Activated CD4-positive, alpha-beta T cell treated with anti-CD3 and anti-CD28 coated beads, Interleukin-2, amount 50 U/mL, for 1 hour (primary cell): ENCODE measurements at places on chromosomes 11 and 22.

DNA sequence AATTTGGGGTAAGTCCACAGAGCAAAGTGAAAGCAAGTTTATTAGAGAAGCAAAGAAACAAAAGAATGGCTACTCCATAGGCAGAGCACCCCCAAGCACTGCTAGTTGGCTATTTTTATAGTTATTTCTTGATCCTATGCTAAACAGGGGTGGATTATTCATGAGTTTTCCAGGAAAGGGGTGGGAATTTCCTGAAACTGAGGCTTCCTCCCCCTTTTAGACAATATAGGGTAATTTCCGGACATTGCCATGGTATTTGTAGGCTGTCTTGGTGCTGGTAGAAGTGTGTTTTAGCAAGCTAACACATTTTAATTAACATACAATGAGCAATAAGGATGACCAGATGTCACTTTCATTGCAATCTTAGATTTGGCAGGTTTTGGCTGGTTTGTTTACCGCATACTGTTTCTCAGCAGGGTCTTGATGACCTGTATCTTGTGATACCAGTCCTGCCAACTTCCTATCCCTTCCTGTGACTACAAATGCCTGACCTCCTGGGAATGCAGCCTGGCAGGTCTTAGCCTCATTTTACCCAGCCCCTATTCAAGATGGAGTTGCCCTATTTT, 937 bp upstream of the C1QTNF6 start:
- DNase-seq = no peak

- no peak for DNase-seq
Measured at GRCh38 chr22:33850724-33851123, 69.6 kb downstream of the LARGE1 start.

- no peak for DNase-seq
Measured at GRCh38 chr11:47171061-47171838, 5.4 kb downstream of the ARFGAP2 start.

- DNase-seq = no peak
Measured at GRCh38 chr22:44882226-44882905, 127.4 kb downstream of the PHF21B start.

GRCh38 chr11:9626496-9627394, 37.1 kb upstream of the SWAP70 start:
- no peak for DNase-seq

DNA sequence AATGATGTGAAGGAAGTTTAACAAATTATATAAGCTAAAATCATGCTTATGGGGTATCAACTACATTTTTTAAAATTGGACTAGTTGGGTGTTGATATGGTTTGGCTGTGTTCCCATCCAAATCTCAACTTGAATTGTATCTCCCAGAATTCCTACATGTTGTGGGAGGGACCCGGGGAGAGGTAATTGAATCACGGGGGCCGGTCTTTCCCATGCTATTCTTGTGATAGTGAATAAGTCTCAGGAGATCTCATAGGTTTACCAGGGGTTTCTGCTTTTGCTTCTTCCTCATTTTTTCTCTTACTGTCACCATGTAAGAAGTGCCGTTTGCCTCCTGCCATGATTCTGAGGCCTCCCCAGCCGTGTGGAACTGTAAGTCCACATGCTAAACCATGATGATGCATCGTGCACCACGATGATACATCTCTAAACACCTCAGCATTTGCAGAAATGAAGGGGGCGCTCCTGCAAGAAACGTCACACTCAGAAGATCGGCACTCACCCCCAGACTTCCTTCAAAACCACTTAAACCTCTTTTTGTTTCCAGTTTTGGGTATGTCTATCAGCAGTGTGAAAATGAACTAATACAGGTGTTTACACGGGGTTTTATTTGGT, 340.0 kb downstream of the SHANK2 start:
- DNase-seq = no peak

DNA sequence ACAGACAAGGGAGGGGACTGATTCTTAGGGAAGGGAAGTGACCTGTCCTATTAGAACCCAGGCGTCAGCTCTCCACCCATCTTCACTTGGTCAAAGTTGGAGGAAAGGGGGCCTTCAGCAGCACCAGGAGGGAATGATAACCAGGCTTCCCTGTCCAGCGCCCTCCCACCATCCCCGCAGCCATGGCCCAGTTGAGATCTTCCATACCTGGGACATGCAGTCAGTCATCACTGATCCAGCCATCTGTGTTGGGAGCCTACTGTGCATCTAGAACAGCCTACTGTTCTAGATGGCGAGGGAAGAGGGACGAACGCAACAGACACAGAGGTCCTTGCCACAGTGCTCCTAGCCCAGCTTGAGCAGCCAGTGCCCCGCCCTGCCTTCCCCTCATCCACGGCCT, 40.6 kb downstream of the PDGFB start:
- DNase-seq = no peak

DNA sequence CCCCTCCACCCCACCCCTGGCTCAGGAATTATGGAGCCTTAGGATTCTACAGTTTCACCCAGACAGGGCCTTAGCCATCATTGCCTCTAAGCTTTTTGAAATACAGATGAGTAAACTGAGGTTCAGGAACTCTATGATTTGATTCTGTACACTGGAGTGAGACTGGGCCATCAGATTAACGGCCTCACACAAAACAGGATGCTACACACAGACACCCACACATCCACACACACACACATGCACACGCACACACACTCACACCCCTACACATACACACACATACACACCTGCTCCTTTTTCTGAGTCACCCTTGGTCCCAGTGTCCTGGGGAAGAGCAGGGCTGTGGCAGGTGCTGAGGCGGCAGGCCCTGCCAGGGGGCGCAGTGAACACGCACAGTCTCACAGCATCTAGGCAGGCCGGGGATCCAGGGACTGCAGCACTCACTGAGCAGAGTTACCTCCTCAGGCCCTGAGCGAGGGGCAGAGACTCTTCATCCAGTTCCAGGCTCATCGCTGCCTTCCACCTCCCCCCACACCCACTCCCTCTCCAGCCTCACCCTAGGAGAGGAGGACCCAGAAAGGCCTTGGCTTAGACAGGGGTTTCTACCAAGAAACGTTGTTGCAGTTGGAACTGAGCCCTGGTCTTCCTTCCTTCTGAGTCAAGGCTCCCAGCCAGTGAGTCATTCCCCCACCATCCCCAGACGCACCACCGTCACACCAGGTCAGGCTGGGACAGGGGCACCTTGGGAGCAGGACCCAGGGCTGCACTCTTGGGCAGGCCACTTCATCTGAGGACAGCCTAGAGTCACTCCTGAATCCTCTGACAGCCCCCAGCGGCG, 89.8 kb upstream of the PARVA start:
- DNase-seq = no peak

- no peak for DNase-seq
Measured at GRCh38 chr11:122209619-122210366, 93.8 kb upstream of the BLID start.

DNA sequence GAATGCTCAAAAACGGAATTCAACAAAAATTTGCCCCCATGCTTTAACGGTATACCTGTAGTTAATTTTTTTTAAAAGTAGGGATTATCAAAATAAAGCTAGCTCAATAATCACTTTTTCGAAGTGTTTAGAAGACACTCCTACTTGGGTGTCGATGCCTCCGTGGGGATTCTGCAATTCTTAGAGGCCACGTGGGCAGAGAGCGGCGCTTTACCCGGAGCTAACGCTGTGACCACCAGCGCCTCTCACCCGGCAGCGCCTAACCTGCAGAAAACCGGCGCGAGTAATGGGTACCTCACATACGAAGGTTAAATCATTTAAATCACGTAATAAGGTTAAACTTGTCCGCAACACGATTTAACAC, 583 bp downstream of the TAF1D start:
- DNase-seq = peak; percentile 59

- no peak for DNase-seq
Measured at GRCh38 chr22:20257212-20258020, 10.7 kb downstream of the RTN4R start.

- no peak for DNase-seq
Measured at GRCh38 chr11:33334627-33335026, 77.4 kb downstream of the HIPK3 start.

DNA sequence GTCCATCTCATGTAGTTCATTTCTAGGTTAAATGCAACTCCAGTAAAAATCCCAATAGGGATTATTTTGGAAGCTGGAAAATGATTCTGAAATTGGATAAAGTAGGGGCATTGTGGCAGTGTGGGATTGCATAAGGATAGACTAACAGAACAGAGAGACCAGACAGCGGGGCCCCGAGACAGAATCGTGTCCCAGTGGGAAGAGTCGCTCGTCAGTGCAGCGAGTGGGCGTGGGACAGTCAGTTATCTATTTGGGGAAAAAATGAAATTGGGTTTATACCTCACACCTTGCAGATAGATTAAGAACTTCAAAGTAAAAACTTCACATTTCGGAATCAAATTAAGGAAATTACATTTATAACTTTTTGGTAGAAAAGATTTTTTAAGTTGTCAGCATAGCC, 10.6 kb downstream of the SART1 start:
- DNase-seq = no peak

- DNase-seq = no peak
Measured at GRCh38 chr11:60307507-60308195, 19.4 kb upstream of the MS4A6E start.

DNA sequence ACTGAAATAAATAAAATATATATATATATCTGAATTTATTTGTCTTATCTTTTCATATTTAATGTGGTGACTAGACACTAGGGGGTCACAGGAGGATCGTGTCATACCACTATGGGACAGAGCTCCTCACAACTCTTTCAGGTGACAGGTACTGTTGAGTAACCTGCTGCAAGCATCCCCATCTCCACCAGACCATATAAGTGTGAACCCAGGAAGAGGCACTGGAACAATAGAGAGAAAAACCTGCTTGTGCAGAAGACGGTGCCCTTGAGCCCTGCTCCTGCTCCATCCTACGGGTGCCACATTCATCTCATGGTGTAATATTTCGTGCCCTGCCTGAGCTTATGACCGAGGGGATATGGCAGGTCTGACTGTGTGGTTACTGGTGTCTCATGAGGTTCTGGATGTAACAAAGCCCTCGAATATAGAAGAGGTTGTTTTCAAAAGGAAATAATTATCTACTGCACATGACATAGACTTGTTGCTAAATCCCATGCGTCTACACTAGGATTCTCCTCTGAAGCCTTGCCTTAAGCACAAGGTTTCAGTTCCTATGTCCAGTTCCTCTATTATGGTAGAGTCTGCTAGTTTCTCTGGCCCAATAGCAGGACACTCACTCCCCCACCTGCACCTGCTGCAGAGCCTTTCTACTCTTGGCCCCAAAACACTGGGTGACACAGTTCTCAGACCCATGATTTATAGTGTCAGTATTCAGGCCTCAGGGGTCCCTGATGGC, 70.4 kb downstream of the GGTLC2 start:
- DNase-seq = no peak

DNA sequence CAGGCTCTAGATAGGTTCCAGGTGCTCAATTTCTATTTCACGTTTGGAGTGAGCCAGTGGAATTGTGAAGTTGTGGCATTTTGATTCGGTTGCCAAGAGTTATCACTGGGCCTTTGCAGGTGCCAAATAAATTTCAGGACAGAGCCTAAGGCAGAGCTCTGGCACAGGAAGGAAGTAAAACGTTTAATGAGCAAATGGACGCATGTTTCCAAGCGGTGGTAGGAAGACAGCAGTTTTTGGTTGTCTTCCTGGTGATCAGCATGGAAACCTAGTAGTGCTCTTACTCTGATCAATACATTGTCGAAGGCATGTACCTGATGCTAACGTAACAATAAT, 452 bp downstream of the BIRC3 start:
- DNase-seq = no peak

- no peak for DNase-seq
Measured at GRCh38 chr11:59394186-59394585, 32.0 kb downstream of the OR5A2 start.

DNA sequence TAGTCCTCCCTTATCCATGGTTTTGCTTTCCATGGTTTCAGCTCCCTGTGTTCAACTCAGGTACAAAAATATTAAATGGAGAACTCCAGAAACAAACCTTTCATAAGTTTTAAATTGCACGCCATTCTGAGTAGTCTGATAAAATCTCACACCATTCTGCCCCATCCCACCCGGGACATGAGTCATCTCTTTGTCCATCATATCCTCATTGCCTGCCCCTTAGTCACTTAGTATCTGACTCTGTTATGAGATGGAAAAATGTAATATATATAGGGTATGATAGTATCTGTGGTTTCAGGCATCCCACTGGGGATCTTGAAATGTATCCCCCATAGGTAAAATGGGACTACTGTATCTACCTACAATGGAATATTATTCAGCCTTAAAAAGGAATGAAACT, 35.5 kb upstream of the FGF3 start:
- DNase-seq = no peak

DNA sequence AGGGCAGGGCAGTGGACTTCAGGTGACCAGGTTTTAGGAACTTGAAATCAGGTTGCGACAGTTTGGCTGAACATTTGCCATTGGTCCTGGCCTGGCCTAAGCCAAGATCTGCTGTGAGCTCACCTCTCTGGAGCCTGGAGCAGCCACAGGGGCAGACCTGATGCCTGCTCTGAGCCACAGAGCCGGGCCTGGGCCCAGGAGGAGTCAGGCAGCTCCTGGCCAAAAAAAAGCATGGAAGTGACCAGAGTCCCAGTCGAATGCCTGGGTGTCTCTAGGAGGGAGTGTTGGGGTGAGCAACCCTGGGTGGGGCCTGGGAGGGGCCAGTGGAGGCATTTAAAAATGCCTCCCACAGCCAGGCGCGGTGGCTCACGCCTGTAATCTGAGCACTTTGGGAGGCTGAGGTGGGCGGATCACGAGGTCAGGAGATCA, 6.0 kb upstream of the OMP start:
- DNase-seq = no peak

DNA sequence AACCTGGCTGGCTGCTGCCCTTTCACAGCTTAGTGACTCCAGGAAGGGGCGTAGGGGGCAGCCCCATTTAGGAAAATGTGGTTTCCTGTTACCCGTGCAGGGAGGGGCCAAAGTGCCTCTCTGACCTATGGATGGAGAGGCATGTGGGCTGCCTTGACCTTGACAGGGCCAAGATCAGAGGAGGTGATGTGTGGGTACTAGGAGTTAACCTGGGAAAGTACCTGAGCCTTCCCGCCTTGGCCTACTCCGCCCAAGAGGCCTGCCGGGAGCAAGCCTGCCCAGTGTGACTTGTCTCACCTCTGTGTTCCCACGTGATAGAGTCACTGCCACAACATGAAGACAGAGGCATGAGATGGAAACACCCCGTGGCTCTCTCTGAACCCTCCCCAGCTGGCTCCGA, 33.4 kb downstream of the GRAMD4 start:
- DNase-seq = no peak

DNA sequence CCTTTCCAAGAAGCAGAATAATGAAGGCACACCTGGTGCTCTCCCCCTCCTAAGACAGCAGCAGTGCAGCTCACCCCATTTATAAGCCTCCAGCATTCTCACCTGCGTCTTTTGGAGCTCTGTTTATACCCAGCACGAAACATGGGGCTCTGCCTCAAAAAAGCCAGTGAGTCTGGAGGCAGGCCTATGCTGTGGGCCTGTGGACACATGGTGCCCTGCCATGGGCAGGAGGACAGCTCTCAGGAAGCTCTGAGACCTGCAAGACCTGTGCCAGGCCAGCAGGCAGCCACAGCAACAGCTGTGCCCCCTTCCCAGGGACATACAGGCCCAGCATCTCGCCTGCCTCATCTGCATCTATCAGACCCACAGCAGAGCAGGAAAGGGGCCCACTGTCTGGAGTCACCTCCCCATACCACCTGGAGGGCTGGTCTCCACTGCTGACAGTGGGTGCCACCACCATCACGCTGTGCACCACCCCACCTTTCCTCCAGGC, 64.2 kb downstream of the DGCR2 start:
- DNase-seq = no peak
